ENCODE measurements at places on chromosomes 6 and 20.

GRCh38 chr20:48338717-48339116, 489.1 kb downstream of the PREX1 start:
- DNase-seq = no peak

DNA sequence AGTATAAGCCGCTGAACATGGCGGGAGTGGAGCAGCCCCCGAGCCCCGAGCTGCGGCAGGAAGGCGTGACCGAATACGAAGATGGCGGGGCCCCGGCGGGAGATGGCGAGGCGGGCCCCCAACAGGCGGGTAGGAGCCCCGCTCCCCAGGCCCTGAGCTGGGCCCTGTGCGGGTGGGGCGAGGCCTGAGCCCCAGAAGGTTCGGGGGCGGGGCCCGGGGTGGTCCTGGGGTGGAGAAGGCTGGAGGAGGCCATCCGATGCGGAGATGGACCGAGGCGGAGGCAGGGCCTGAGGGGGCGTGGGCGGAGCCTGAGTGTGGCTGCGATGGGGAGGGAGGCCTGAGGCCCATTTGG, 7.1 kb downstream of the L3MBTL1 start:
- no peak for DNase-seq

DNA sequence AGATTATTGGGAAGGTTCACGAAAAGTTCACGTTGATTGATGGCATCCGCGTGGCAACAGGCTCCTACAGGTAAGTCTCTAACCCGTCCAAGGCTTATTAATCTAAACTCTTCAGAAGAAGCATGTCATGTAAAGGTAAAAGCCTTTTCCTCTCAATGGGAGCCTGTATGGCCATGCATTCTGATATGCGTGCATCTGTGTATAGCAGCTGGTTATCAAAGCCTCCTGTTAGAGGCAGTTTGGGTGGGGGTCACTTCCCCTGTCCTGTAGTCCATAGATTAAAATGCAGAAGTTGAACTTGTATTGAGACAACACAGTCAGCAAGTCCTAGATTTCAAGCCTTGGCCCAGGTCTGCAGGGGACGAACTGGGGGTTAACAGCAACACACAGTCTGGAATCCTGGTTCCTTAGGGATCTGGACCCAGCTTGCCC, 14.2 kb upstream of the DHX35 start:
- no peak for DNase-seq

DNA sequence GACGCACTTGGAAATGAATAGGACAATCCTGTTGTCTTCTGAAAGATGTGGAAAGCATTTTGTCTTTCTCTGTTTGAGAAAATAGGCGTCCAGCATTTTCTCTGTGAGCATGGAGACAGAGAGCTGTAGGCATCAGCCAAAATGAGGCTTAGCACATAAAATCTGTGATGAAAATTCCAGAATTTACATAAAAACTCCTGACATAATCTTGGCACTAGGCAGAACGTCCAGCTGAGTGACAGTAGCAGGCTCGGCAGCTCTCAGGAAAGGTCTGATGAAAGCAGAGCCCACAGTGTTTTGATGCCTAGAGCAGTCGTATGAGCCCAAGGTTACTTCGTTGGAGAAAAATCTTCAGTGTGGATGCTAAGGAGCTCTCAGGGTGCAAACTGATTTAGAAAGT, 543.3 kb upstream of the MAP3K7 start:
- DNase-seq = no peak

- no peak for DNase-seq
These were observed 34.7 kb downstream of the SLC35B3 start for GRCh38 chr6:8400663-8401062.

GRCh38 chr6:47977314-47977713, 133.7 kb downstream of the PTCHD4 start:
- no peak for DNase-seq
